Skeletal muscle cell (primary cell): ENCODE measurements at places on chromosomes 5 and 9.

DNA sequence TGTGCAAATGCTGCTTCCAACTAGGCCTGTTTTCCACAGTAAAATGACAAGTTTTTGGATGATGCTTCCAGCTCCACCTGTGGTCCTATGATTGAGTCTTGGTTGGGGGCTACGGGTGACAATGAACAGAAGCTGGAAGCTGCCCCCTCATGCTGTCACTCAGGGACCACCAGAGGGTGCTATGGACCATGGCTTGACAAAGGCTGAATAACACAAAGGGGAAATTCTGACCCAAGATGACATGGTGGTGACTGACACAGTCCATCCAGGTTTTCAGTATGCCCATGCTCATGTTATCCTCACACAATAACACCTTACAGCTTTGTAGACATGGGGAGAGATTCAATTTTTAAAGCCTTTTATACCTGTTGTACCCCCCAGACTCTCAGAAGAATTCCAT lies 23.9 kb upstream of the SAP30L start:
- no peak for DNase-seq

- DNase-seq = no peak
Measured at GRCh38 chr5:178469975-178470759, 120.0 kb downstream of the COL23A1 start.

- no peak for DNase-seq
Measured at GRCh38 chr9:12705738-12706391, 12.7 kb downstream of the TYRP1 start.

- DNase-seq = no peak
Measured at GRCh38 chr9:94921092-94921471, 194.6 kb downstream of the AOPEP start.

DNA sequence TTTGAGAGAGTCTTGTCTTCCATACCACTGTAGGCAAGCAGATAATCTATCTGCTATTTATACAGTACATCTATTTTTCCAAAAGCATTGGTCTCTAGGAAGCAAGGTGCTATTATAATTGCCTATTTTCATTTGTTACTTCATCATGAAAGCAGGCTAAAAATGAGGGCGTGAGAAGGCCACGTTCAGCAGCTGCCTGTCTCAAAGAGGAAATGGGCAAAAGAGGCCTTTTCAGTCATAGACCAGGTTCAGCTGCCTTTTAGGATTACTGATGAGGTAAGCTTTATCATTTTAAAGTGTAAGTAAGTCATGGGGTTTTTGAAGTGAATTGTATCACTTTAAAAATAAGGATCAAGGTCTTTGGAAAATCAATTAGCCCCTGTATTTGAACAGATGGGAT lies 1091.1 kb upstream of the DMAC1 start:
- DNase-seq = no peak

GRCh38 chr5:151458314-151458713 lies 10.9 kb downstream of the SLC36A1 start:
- no peak for DNase-seq

- DNase-seq = peak; percentile 89
Measured at GRCh38 chr5:150469718-150470469, 20.4 kb upstream of the RPS14 start.

DNA sequence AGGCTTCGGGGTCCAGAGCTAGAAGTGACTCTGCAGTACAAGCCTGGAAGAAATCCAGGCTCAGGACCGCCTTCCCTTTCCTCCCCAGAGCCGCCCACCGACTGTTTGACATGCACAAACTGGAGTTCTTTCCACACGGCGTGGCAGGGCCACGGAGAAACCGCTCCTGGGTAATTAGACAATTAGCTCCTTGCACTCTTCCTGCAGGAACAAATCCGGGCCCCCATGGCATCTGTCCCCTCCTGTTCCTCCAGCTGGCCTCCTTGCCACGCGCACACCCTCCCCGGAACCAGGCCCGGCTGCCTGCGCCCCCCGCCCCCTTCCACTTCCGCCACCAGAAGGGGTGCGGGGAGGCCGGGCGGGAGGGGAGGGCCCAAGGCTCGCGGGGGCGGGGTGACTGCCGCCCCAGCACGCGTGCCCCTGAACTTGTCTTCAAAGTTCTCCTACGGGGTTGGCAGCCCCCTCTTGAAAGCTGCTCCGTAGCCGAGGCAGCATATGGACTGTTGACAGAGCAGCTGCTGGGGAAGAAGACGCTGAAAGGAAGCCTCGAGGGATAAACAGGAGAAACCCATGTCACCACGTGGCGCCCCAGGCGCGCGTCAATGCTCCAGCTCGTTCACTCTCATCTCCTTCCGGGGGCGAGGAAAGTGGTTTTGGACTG lies 74.3 kb downstream of the SEC61B start:
- DNase-seq = no peak

- DNase-seq = no peak
Measured at GRCh38 chr5:96984506-96985192, 48.8 kb downstream of the LNPEP start.

DNA sequence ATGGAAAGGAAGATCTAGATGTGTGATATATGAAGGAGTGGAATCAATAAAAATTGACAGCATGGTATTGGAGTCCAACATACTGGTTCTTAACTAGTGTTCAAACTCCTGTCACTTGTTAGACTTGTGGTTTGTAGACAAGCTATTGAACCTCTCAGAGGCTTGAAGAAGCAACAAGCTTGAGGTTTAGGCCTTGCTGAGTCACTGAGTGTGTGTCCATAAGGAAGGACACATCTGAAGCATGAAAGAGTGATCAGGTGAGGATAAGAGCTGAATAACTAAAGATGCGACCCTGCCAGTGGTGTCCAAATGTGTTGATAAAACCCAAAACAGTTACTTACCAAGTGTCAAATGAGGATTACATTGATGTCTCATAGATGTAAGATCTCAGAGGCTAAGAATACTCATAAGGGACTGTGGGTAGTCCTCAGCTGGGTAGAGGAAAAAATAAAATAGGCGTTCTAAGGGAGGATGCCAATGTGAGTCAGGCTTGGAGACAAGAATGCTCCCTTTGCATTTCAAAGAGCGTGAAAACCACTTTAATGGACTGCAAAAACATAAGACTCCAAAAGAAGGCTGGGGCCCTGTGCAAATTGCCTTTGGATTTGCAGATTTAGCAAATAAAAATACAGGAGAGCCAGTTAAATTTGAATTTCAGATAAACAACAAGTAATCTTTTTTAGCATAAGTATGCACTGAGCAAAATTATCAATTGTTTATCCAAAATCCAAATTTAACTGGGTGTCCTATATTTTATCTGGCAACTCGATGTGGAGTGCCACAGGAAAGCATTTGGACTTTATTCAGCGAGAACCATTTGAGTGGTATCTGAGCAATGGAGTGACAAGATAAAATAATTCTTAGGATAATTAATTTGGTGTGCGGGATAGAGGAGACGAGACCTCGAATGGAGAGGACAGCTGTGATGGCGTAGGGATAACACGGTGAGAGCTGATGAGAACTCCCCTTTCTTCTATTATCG lies 757.3 kb upstream of the WWC1 start:
- no peak for DNase-seq

DNA sequence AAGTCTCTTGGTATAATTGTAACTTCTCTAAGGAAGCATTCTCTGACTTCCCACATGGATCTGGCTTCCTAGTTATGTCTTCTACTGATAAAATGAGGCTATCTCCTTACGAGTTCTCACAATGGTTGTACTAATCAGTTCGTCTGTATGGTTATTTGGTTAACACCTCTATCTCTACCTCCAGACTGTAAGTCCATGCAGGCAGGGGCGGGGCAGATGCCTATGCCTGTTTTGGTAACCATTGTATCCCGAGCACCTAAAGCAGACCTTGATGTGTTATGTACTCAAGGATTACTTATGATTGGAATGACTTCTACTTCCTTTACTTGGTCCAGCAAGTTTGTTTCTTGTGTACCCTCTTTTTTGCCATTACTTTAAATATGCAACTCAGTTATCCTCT lies 125.0 kb upstream of the PITX1 start:
- no peak for DNase-seq

DNA sequence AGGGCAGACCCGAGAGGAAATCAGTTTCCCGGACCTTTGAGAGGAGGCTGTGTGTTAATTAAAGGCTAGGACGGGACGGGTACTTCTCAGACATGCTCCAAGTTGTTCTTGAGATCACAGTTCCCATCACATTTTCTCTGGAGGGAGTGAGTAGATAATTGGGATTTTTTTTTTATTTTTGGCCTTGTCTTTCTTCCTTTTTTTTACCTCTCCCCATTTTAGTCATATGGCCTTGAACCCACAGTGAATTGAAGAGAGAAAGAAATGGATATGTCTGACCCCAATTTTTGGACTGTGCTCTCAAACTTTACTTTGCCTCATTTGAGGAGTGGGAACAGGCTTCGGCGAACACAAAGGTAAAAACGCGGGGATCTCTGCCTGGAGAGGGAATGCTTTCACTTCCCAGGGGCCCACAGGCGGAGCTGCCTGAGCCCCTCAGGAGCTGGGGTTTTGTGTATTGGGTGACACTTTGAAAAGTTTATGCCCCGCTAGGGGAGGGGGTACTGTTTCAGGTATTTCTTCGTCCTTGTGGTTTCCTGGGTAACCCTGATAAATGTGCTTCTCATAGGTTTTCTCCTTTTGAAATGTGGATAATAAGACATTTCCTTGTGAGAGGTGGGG lies 191.8 kb downstream of the CD180 start:
- no peak for DNase-seq

GRCh38 chr9:136965771-136966484 lies 11.4 kb upstream of the PTGDS start:
- DNase-seq = no peak

DNA sequence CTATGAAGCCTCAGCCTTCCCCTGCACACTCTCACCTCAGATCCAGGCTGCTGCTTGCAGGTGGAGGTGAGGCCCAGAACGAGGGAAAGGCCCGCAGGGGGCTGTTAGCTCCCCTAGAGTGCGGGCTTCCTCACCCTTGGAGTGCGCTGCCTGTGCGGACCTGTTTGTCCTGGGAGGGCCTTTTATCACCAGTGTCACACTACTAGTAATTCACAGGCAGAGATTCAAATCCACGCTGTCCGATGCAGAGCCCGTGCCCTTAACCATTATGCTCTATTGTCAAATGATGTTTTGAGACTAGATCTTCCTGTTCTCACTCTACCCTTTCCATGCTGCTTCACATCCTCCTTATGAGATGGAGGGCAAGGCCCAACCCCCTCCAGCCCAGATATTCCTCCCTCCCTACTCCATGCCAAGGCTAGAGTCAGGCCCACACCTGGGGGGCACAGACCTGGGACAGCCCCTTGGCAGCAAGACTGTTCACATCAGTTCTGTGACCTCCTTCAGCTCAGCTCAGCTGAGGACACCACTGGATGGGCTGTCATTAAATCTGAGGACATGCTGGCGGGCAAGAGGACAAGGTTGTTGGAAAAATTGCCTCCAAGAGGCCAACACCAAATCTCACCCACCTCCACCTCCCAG lies 112.8 kb upstream of the SPOCK1 start:
- no peak for DNase-seq

GRCh38 chr5:960551-960950 lies 48.1 kb upstream of the NKD2 start:
- DNase-seq = no peak

GRCh38 chr5:152547202-152547601 lies 142.1 kb upstream of the NMUR2 start:
- DNase-seq = no peak
